ENCODE measurements at places on chromosomes 6 and 20. TPM values are rescaled to one million over a fixed set of nuclear protein-coding genes. Genes with fewer than 3 reads are reported as not detected.

DNA sequence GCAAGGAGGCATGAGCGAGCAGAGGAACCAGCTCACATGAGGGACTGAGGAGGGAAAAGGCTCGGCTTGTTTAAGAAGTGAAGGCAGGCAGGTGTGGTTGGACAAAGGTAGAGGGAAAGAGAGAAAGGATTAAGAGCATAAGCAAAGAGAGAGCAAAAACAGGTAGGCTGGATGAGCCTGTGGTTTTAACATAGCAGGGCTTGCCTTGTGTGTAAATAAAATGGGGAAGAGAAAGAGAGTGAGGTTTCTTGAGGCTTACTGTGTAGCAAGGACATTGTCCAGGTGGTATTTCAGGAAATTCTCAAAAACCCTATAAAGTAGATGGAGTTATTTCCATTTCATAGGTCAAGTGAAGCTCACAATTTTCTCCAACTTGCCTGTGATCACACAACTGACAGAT lies 93.9 kb upstream of the HDAC2 start:
- DNase-seq, result no peak

DNA sequence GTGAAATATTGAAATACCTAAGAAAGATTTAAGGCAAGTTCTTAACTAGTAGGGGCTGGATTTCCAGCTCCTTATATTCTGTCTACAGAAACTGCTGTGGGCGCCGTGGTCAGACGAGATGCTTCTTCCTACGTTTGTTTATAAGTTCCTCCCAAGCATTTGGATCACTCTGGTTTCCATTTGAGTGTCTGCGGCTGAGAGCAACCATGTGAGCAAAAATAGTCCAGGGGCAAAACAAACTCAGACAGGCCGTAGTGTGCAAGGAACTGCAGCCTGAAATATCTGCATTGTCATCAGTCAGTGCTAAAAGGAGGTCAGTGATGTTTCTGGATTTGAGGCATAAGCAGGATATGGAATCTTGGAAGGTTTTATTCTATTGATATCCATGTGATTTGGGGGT lies 485.9 kb upstream of the JAG1 start:
- DNase-seq, result no peak

GRCh38 chr6:125257351-125257750 lies 44.4 kb downstream of the HDDC2 start:
- no peak for DNase-seq

DNA sequence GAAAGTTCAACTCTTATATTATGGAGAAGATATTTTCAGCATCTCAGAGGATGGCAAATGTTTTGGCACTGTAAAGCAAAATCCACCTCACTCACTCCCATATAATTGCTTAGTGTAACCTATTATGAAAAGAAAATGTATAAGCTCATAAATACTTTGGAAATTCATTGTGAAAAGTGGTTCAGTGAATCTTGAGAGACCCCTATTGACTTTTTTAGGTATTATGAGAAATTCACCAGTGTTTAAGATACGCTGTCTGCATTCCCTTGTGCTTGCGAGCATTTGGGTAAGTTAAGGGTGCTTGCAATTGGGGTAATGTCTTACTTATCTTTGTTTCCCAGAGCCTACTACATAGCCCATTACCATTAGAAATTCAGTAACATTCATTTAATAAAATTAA lies 66.3 kb upstream of the BMP5 start:
- DNase-seq, result no peak

DNA sequence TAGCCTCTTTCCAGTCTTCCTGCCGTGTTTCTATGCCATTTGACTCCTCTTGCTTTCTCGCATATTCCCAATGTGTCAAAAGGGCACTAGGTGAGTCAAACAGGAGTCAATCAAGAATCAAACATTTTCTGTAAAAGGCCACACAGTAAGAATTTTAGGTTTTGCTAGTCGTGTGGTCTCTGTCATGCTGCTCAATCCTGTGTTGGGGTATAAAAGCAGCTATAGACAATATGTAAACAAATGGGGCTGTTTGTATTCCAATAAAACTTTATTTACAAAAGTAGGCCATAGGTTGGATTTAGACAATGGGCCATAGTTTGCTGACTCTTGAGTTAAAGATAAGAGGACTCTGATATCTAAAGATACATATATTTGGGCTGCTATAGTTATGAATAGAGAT lies 235.4 kb upstream of the BTBD3 start:
- DNase-seq, result no peak

DNA sequence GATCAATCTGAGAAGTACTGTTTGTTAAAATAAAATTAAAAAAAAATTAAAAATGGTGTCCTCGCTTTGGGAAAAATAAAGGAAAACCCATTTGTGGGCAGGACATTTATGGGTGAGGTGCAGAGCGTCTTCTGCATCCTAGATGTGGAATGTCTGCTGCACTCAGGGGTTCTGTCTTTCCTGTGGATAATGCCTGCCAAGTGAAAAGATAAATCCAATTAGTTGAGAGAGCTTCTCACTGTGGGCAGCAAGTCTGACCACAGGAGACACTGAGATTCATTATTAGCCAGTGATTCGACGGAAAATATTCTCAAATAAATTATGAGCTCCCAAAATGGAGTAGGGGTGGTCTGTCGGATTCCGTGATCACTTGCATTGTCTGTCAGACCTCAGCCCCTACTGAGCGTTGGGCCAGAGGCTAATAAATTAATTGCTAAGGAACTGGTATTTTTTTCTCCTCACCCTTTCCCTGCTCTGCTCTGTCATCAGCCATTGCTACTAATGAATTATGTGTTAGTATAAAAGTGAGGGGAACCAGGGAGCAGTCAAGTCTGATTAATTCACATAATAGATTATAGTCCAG lies 10.0 kb downstream of the GMPR start:
- no peak for DNase-seq

- DNase-seq, result no peak
These were observed 4.4 kb upstream of the LAMA4 start for GRCh38 chr6:112258642-112259336.

DNA sequence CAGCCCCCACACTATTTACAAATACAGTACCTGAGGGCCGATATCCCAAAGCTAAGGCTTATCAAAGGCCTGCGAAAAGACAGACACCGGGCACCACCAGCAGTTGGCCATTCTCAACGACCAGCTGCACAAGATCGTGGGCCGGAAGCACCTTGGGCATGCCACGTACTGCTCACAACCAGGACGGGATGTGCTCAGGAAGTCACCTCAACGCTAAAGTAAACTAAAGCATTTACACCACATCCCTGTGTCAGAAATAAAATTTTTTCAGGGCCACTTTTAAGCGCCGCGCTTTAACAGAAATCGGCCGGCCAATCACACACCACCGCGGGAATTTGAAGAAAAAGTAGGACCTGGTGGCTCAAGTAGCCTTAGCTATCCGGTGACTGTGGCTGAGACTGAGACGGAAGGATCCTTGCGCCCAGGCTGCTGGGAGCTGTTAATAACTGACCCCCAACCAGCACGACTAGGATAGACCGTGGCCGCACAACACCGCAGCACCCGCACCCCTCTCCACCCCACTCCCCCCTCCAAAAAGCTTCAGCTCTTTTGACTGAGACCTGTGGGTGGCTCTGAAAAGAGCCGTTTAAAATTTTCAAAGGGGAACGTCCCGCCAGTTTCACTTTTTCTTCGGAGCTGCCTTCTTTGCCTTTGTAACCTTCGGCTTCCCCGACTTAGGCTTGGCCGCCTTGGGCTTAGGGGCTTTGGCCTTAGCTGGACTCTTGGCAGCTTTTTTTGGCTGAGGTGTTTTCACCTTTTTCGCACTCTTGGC lies 131.2 kb upstream of the BTN3A2 start:
- no peak for DNase-seq

GRCh38 chr6:124968401-124968800 lies 6.2 kb downstream of the RNF217 start:
- DNase-seq, result no peak

DNA sequence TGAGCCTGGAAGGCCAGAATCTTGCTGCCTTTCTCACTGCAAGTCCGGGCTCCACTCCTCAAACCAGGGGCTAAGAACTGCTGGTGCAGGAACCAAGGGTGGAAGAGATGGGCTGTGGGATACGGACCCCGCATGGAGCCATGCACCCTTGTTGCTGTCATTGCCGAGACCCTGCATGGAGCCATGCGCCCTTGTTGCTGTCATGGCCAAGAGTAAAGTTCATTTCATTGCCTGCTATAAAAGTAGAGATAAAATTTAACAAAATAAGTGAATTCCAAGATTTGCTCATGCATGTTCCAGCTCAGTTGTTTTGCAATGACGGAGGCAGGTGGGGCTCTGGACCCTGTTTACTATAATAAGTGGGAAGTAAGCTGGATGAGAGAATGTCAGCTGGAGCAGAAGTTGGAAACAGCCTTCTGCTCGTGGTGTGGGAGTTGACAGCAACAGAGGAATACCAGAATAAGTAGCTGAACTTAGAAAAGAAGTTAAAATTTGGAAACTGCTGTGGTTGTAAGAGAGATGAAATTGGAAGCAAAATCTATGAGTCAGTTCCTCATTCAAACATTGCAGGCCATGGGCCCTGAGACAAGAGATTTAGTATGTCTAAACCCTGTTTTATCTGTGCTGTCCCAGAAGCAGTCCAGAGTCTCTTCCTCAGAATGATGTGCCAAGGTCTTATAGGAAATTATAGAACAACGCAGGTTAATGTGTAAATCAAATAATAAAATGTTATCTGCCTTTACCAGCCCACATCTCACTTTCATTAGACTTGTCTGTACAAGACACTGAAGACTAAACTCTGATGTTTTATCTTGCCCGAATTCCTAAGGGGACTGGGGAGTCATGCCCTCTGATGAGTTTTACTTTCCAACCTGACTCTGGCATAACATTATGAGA lies 15.8 kb upstream of the THBS2 start:
- DNase-seq, result no peak

- no peak for DNase-seq
These were observed 171.3 kb upstream of the HDAC2 start for GRCh38 chr6:114142258-114142657.

- no peak for DNase-seq
These were observed 272.7 kb upstream of the PLCB4 start for GRCh38 chr20:8796088-8796660.

DNA sequence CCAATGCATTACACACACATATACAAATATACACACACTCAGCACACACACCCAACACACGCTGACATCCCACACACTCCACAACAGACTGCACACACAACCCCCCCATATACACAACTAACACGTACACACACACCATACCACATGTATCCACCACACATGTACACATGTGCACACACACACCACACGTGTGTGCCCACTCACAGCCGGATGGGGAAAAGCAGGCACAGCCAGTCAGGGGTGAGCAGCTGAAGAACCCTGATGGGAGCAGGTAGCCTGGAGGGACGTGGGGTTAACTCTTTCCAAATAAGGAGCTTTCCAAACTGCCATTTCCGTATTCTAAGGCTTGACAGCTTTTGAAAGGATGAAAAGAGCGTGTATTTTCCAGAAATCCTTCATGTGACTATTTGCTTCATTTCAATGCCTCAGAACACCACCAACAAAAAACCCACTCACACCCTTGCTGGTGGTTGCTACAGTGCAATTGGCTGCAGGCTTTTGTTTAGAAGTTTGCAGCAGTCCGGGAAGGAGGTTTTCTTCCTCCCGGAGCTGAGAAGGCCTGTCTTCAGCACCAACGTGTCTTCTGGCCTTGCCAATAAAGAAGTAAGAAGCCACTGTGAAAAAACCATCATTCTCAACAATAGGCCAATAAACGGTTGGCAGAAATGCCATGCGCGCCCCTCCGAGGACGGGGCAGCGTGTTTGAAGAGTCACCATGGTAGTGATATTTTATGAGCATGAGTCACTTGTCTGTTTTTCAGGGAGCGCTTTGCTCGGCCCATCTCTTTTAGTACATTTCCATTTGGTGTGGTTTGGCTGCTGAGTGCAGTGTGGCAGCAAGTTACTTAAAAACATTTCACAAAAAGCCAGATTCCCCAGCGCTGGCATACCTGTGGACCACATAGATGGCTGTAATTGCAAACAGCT lies 131.3 kb upstream of the GMDS start:
- DNase-seq, result no peak

GRCh38 chr6:14321992-14322772 lies 204.6 kb downstream of the CD83 start:
- DNase-seq, result no peak

DNA sequence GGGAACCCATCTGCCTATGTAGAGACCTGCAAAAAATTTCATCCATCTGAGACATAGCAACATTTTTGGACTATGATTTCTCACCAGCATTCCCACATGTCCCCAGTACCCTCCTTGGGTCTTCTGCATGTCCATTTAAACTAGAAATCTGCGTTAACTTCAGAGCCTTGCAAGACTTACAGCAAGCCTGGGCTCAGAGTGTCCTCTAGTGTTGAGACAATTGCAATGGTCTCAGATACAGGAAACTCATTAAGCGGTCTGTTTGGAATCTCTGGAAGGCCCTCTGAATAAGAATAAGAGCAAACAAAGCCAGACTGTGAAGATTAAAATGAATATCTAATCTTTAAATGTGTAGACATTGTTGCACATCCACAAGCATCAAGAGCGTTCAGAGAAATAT lies 20.5 kb upstream of the PI3 start:
- no peak for DNase-seq

DNA sequence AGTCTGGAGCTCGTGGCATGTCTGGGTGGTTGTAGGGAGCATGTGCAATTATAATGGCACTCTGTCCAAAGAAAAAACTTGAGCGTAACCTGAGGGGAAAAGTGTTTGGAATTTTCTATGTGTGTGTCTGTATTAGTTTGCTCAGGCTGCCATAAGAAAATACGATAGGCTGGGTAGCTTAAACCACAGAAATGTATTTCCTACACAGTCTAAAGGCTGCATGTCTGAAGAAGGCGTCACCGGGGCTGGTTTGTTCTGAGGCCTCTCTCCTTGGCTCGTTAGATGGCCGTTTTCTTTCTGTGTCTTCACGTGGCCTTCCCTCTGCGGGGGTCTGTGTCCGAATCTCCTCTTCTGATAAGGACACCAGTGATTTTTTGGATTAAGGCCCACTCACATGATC lies 59.0 kb downstream of the IGF2R start:
- no peak for DNase-seq

DNA sequence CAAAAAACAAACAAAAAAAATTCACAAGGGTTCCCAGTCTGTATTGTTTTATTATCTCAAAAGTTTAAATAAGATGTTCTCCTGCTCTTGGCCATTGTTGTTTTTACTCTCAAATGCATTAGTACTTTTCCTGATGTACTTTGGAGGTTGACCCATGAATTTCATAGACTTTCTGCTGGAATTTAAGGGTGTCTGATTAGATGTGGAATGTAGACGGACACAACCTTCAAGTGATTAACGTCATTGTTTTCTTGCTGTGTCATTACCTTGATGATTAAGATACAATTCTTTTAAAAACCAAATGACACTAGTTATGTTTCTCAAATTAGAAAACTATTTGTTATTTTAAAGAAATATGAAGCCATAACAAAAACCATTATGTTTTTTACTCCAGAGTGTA lies 421.4 kb upstream of the RUNX2 start:
- no peak for DNase-seq

- DNase-seq, result no peak
These were observed 30.3 kb downstream of the PACSIN1 start for GRCh38 chr6:34496103-34496685.

The FOXF2 gene
- polyA plus RNA-seq, result 13.1 TPM

The RIPPLY2 gene
- polyA plus RNA-seq, result 2.5 TPM

The TULP4 gene
- polyA plus RNA-seq, result 5.3 TPM

The TMEM244 gene
- polyA plus RNA-seq, result not detected

The EYA4 gene
- polyA plus RNA-seq, result 1.3 TPM

The SKIC2 gene
- 48.8 TPM for polyA plus RNA-seq

The SNX21 gene
- 93.2 TPM for polyA plus RNA-seq

The TAGAP gene
- polyA plus RNA-seq, result 3.5 TPM

The ASIP gene
- 0.80 TPM for polyA plus RNA-seq
